ENCODE measurements at places on chromosomes 2 and 18.
A peak's percentile ranks its signal among the peaks of the same experiment; 100 is the strongest.

DNA sequence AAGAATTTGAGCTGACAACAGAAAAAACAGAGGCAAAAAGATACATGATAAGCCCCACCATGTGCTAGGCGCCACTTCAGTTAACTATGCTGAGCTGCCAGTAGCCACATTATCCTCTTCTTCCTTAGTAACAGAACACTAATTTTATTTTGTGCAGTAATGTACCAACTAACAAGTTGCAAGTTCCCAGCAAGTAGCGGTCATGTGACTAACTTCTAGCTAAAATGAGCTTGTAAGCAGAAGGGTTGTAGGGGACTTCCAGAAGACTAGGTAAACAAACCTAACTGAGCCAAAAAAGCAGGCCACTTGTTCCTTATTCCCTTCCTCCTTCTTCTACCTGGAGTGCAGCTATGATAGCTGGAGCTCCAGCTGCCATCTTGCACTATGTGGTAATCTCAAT, 75.5 kb downstream of the DTNB start:
- DNase-seq: no peak

- no peak for DNase-seq
These were observed 86.3 kb upstream of the TGFA start for GRCh38 chr2:70639841-70640436.

DNA sequence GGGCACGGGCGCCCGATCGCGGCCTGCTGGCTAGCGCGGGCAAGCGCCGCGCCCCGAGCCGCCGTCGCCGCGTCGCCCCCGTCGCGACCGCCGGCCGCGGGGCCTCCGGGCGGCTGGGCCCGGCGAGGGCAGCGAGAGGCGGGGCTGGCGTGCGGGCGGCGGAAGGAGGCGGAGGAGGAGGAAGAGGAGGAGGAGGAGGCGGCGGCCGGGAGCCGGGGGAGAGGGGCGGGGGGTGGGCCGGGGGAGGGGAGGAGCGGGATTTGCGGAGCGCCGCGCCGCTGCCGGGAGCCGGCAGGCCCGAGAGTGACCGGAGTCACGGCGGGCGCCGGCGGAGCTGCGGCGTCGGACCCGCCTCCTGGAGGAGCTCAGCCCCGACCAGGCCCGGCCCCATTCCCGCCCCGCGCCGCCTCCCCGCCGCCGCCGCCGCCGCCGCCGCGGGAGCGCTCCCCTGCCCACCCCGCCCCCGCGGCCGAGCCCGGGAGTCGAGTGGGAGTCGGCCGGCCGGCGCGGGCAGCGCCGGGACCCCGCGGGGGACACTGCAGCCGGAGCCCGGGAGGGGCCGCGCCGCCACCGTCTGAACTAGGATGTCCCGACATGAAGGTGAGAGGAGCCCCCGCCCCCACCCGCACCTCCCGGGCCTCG, at the start of gene KCMF1:
KCMF1 (plus strand) TSS at position 294 of the 642 bp plus-strand sequence; CDS start at position 585, 291 bp downstream.
- peak; percentile 68 for DNase-seq

GRCh38 chr2:241808721-241809382, at the start of gene NEU4:
Gene NEU4 (plus strand): TSS chr2:241809193. CDS start chr2:241814485, 5,292 bp downstream.
- DNase-seq: no peak

DNA sequence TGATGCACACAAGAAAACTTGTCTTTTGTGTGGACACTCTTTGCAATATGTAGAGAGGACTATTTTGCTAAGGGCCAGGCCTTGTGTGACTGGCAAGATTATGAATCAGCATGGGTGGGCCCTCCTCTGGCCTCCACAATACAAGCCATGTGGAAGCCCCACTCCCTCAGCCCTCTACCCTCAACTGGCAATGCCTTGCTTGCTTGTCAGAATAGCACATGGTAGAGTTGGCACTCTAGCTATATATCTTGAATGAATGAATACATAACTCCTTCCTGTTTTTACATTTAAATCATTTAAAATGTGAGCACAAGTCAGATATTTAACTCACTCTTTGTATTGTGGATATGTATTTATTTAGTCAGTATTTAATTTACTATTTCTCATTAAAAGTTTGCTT, 805.4 kb upstream of the GYPC start:
- no peak for DNase-seq

DNA sequence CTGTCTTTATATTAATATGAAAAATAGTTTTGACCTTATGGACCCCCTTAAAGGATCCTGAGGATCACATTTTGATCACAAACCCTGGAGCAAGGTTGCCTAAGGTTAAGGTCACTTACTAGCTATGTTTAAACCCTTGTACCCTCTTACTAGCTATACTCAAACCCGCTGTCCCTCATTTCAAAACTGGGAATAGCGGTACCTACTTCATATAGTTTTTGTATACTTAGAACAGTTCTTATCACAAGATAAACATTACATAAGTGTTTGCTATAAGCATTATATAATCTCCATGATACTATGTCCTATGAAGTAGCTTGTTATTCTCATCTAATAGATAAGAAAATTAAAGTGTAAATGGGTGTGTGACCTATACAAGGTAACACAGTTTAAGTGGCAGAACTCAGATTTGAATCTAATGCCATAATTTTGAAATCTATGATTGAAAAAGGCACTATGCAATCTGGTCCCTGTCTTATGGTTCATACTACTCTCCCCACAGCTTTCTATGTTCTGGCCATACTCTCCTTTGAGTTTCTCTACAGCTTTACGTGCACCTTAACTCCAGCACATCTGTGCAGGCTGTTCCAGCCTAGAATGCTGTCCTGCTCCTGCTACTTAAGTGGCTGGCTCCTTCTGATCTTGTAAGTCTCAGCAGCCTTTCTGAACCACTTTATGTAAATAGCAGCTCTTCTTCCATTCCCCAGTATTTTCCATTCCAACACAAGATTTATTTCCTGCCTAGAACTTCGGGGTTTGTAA, 30.4 kb downstream of the HYCC2 start:
- no peak for DNase-seq

GRCh38 chr18:35183886-35184285, 56.9 kb upstream of the ZNF397 start:
- DNase-seq: no peak

- DNase-seq: no peak
These were observed 373.3 kb upstream of the GALNT5 start for GRCh38 chr2:156884216-156884615.

DNA sequence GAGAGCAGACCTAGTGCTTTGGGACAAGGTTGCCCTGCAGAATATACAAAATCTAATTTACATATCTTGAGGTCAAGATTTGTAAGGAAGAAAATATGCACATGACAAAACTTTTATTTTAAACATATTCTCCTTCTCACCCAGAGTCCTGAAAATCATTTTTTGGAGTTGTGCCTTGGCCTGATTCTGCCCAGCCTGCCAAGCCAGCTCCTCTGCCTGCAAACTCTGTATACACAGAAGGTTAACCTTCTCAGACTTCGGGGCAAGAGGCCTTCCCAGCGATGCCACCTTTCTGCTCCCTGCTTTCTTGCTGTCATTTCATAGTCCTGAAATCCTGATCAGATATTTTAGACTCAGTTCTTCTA, 95.8 kb upstream of the CAVIN2 start:
- DNase-seq: no peak

DNA sequence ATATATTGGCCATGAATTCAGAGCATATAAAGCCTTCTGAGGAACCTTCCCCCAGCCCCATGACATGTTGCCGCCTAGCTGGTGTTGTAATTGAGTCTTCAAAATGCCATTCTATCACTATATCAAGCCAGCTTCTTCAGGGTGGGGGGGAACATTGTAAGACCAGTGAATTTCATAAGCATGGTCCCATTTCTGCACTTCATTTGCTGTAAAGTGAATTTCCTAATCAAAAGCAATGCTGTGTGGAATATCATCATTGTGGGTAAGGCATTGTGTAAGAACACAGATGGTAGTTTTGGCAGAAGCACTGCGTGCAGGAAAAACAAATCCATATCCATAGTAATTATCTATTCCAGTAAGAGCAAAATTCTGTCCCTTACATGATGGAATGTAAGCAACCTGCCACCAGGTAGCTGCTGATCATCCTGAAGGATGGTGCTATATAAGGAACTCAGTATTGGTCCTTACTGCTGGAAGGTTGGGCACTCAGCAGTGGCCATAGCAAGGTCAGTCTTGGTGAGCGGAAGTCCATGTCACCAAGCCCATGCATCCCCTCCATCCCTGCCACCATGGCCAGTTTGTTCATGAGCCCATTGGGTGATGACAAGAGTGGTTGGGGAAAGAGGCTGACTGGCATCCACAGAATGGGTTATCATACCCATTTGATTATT, 159.4 kb downstream of the COPS8 start:
- peak; percentile 96 for DNase-seq

- DNase-seq: no peak
These were observed 334.5 kb downstream of the ARHGAP15 start for GRCh38 chr2:143463719-143464118.

DNA sequence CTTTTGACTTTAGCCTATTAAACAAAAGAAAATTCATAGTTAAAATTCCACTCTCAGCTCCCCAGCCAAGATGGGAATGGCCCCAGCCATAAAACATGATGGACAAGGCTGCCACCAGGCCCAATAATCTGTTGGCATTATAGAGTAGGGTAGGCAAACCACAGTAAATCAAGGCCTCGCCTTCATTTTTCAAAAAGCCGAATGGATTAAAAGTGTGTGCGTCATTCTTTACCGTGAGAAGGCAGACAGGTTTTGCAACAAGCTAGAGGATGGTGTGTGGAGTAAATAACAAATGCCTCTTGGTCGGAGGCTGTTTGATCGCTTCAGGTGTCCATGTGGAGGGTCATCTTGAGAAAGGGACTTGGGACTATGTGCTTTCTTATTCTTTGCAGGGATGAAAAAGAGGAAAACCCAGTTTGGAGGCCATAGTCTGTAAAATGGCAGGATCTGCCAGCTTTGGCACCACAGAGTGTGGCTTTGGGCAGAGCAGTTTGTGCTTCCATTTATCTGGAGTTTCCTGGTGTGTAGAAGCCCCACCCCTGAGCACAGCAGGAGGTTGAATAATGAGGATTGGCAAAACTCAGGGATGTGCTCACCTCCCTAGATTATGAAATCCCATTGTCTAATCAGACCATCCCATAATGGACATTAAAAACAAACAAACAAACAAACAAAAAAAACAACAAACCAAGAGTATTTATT, 57.1 kb upstream of the ITGB6 start:
- DNase-seq: peak; percentile 83

GRCh38 chr2:23568626-23569190, 183.7 kb downstream of the KLHL29 start:
- no peak for DNase-seq

GRCh38 chr2:46175419-46175818, 121.8 kb upstream of the EPAS1 start:
- DNase-seq: peak; percentile 83

Measured in amniotic epithelial cell (primary cell).